ENCODE measurements at places on chromosomes 11 and 22. TPM values are rescaled to one million over a fixed set of nuclear protein-coding genes. Genes with fewer than 3 reads are reported as not detected.

INTS4 gene
- total RNA-seq: 41.4 TPM

CFAP300 gene
- total RNA-seq: 9.4 TPM

FAM180B gene
- not detected for total RNA-seq

TSPAN32 gene
- not detected for total RNA-seq

DRAP1 gene
- 130 TPM for total RNA-seq

PHLDA2 gene
- 16.1 TPM for total RNA-seq

GAL gene
- total RNA-seq: not detected

OR51B5 gene
- total RNA-seq: 0.28 TPM

HBG1 gene
- not detected for total RNA-seq

OR8B3 gene
- not detected for total RNA-seq

PLAAT4 gene
- 13.2 TPM for total RNA-seq

TMEM191C gene
- total RNA-seq: 1.1 TPM

RAPSN gene
- 0.19 TPM for total RNA-seq

CTSW gene
- not detected for total RNA-seq

EHF gene
- 0.28 TPM for total RNA-seq

BAD gene
- total RNA-seq: 51.0 TPM

THYN1 gene
- 74.7 TPM for total RNA-seq

C11orf21 gene
- not detected for total RNA-seq

BARX2 gene
- total RNA-seq: not detected

CADM1 gene
- 4.6 TPM for total RNA-seq

HIKESHI gene
- 94.9 TPM for total RNA-seq

CARD18 gene
- total RNA-seq: not detected

MIAT gene
- total RNA-seq: 1.1 TPM

RIMBP3B gene
- total RNA-seq: under 0.01 TPM

CTSF gene
- 11.7 TPM for total RNA-seq

ANO1 gene
- total RNA-seq: 3.7 TPM

RANBP1 gene
- 470 TPM for total RNA-seq

FOLR3 gene
- total RNA-seq: 0.19 TPM

AP5B1 gene
- 7.7 TPM for total RNA-seq

TMEM121B gene
- under 0.01 TPM for total RNA-seq

IGLL1 gene
- total RNA-seq: not detected
